Activated CD4-positive, CD25-positive, alpha-beta regulatory T cell (primary cell): ENCODE measurements at places on chromosomes 3 and 15.

- no peak for DNase-seq
Observed at GRCh38 chr3:123610331-123610730, 25.5 kb upstream of the HACD2 start.

- DNase-seq = no peak
Observed at GRCh38 chr15:62469874-62470688, 305.0 kb upstream of the C2CD4B start.

DNA sequence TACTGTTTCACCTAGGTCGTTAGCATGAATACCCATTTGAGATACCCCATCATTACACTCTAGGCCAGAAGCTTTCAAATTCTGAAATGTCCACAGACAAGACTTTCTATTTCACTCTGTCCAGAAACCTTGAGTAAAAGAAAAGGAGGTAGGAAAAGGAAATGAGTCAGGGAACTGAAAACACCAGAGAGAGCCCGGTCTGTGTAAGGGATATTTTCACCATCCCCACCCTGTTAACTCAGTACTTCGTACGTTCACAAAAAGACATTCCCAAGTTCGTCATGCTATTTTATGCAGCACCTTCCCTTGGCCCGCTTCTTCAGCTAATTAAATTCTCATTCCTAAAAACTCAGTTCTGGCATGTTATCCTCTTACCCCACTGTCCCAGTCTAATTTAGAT, 89.4 kb upstream of the SOX2 start:
- no peak for DNase-seq

DNA sequence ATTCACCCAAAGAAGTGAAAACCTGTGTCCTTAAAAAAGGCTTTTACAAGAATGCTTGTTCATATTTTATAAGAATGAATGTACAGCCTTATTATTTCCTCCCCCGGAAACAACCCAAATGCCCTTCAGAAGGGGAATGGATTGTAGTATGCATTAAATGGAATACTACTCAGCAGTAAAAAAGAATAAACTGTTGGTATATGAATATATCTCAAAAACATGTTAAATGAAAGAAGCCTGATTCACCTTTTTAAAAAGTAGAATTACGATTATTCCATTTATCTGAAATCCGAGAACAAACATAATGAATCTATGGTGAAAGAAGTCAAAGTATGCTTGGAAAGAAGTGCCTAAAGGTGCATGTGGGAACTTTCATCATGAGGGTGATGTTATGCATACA, 20.5 kb downstream of the STT3B start:
- DNase-seq = no peak

GRCh38 chr3:9503283-9503682, 50.3 kb downstream of the LHFPL4 start:
- peak; percentile 42 for DNase-seq

DNA sequence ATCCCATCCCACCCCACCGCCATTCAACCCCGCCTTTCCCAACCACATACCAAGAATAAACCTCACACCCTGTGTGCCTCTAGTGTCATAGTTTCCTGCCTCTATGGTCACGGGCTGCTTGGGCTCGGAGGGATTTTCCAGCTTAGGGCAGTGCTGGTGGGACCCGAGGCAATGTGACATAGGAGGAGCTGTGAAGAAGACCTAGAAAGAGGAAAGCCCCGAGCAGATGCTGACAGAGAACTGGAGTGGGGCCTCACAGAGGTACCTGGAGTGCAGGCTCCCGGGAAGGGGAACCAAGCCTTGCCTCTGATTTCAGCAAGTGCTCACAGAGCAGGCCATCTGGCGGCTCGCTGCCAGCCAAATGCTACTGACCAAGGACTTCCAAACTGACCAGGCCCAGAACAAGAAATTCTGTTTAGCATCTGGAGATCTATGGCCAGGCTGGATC, 27.5 kb downstream of the BHLHE40 start:
- no peak for DNase-seq

- DNase-seq = no peak
Observed at GRCh38 chr3:73143821-73144237, 82.4 kb downstream of the EBLN2 start.

DNA sequence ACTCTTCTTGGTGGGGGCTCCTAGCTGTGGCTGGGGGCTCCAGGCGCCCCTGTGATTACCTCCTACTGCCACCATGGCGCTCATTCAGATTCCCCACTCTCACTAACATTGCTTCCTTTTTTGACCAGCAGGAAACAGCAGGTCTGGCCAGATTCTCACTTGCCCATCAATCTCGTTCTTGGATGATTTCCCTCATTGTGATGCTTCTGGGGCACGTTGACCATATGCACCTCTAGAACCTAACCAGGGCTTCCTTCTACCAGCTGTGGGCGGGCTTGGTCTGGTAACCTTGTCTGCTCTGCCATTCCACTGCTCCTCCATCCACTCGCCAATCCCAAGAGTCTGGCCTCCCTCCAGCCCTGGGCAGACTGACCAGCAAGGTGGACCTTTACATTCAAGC, 35.9 kb upstream of the PTPN23 start:
- DNase-seq = no peak

- no peak for DNase-seq
Observed at GRCh38 chr3:149495581-149496125, 21.2 kb downstream of the TM4SF4 start.

DNA sequence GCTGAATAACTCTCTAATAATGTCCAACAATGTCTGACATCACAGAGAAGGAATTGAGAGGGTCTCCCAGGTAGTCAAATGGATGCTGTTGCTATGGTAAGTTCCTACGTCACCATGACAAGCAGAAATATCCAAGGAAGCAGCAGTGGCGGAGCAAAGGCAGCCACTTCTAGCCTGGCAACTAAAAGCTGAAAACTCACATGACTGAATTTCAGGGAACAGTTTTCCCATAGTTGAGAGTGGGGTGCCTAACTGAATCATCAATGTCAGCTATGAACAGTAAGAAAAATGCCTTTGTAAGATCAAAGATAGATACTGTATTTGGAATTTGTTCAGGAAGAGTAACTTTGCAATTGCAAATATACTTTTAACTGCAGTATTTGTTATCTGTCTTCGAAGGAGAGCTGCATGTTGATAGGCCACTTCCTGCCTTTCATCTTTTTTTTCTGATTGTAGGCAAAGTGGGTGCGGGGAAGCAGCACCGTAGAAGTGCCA, 161.7 kb downstream of the BBX start:
- no peak for DNase-seq

GRCh38 chr15:74780523-74781430, 1.1 kb upstream of the CSK start:
- DNase-seq = no peak

- DNase-seq = no peak
Observed at GRCh38 chr3:129942296-129942695, 32.2 kb upstream of the TRH start.

- DNase-seq = no peak
Observed at GRCh38 chr3:4801892-4802291, 177.3 kb upstream of the BHLHE40 start.

DNA sequence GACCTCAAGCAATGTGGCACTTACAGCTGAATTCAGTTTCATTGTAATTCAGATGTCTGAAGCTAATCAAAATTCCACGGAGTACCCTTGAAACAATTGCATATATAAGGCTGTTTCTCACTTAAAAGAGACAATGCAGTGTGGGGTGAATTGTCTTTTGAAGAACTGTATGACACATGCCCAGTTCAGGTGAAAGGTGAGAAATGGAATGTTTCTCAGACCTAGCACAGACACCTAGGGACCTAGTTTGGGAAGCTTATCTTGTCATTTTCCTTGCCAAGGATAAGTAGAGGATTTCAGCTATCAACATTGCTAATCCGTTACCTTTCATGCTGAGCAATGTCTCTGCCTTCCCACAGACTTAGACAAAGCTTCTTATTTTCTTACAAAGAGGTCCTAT, 36.3 kb downstream of the MBNL1 start:
- no peak for DNase-seq

- DNase-seq = no peak
Observed at GRCh38 chr3:141680620-141681389, 57.3 kb upstream of the RNF7 start.

GRCh38 chr3:171173736-171174135, 147.2 kb upstream of the SLC2A2 start:
- DNase-seq = no peak

DNA sequence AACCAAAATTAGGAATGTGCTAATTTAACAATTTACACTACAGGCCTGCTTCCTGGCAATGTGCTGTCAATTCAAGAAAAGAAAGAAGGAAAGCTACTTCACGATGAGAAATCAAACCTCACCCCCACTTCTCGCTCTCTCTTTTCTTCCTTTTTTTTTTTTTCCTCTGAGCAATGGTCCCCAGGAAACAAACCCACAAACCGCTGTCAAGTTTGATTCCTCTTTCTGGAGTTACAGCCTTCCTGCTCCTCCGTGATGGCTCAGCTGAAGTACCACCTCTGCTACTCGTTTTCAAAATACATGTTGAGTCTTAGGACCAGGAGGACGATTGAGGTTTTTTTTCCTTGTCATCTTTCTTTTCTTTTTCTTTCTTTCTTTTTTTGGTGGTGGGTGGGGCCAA, 3.4 kb upstream of the TRIM71 start:
- DNase-seq = no peak
